ENCODE measurements at places on chromosomes 7 and 10. TPM values are rescaled to one million over a fixed set of nuclear protein-coding genes. Genes with fewer than 3 reads are reported as not detected.

Gene CYP2C9
- not detected for total RNA-seq

Gene WASHC2C
- total RNA-seq: 26.2 TPM

Gene PARG
- 17.0 TPM for total RNA-seq

Gene HTRA1
- 125 TPM for total RNA-seq

Gene GPC2
- 2.2 TPM for total RNA-seq

Gene HYAL4
- 0.20 TPM for total RNA-seq

Gene RBP3
- total RNA-seq: not detected

Gene MCM10
- 2.4 TPM for total RNA-seq

Gene FAM25A
- not detected for total RNA-seq

Gene EXOC4
- total RNA-seq: 80.0 TPM

All from lung microvascular endothelial cell (primary cell).